NCI-H2081 treated with DMSO at 0.1 percent for 48 hours (cell line): ENCODE measurements at places on chromosomes 6 and 20.

DNA sequence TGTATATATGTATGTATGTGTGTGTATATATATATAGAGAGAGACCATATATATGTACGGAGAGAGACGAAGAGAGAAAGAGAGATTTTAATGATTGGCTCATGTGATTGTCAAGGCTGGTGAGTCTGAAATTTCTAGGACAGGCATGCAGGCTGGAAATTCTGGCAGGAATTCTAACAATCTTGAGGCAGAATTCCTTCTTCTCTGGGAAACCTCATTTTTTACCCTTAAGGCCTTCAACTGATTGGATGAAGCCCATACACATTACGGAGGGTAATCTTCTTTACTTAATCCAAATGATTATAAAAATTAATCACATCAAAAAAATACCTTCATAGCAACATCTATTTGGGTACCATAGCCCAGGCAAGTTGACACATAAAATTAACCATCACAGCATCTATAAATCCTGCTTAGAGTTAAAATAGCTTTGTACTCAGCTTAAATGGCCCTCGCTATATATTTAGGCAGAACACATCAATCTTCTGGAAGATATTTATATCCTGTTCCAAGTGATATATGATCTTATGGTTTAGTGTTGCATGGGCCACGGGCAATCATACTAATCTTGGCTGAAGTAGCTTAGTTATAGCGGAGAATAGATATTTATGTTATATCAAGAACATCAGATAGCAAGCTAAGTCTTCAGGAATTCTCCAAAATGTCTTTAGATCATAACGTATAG, 36.6 kb downstream of the ABRACL start:
- DNase-seq, result no peak

- DNase-seq, result no peak
These were observed 18.5 kb downstream of the JARID2 start for GRCh38 chr6:15264412-15264811.

- DNase-seq, result peak; percentile 47
These were observed 158.4 kb downstream of the OR2B2 start for GRCh38 chr6:27753668-27754407.

DNA sequence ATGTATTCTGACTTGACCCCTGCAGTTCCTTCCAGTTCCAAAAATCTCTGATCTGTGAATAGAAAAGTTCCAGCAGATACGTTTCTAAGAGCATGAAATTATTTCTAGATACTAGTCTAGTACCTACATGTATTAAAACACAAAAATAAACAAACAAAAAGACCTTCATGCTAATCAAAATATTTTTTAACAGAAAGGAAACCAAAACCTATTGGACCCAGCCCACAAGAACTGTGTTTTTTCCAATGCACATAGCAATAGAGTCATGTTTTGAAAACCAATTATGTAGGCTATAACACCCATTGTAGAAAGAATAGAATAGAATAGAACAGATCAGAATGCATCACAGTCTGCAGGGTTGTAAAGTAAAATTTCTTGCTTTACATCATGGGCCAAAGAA, 158.6 kb upstream of the TNFAIP3 start:
- DNase-seq, result no peak

DNA sequence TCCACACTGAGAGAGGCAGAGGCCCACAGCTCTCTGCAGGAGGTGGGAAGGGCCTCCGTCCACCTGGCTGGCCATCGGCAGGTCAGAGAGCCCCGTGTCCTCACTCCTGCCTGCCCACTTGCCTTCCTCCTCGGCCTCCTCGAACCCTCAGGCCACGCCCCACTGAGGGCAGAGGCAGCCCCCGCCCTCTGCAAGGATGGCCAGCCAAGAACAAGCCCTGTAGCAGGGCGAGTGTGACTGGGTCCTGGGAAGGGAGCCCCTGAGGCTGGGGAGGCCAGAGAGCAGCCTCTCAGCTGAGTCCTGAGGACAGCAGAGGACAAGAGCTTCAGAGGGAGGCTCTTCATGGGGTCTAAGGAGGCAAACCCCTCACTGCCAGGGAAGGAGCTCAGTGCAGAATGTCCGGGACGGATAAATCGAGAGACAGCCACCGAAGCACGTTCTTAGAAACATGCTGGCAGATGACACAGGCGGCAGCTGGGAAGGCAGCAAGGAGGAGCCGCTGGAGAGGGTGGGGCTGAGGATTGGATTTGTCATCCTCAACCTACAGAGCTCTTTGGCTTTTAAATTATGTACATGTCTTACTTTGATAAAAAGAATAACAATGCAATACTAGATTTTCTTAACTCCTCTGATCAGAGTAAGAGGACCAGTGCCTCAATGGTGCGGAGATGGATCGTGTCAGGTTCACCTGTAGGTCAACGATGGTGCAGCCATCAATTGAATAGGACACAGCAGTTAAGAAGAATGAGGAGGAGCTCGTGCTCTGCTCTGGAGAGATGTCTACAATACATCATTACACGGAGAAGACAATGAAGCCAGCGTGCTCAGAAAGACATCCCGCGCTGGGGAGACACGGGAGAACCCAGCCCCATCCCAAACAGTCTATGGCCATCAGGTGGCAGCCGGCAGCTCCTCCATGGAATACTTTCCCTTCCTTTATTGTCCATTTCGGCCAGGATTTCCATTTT, 53.0 kb downstream of the GNAS-AS1 start:
- no peak for DNase-seq

DNA sequence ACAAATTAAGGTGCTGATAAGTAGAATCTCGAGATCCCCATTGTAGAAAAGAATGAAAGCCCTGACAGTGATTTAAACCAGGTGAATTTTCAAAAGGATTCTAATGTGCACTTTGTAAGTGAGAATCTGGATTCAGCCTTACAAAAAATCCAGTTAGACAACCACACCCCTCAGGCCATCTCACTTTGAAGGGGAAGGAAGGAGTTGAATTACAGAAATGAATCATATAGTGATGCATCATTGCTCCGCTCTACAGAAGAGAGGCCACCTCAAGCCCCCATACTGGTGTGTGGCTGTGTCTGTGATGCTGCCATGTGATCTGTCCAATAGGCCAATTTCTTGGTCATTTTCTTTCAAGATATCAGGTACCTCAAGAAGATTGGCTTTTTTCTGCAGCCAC, 85.5 kb upstream of the NT5E start:
- DNase-seq, result no peak

- DNase-seq, result no peak
These were observed 520.2 kb downstream of the DOK5 start for GRCh38 chr20:54995553-54995952.

- no peak for DNase-seq
These were observed 149.3 kb downstream of the ADAT2 start for GRCh38 chr6:143301188-143301587.

- DNase-seq, result no peak
These were observed 201.0 kb upstream of the ZNF217 start for GRCh38 chr20:53794529-53795115.

DNA sequence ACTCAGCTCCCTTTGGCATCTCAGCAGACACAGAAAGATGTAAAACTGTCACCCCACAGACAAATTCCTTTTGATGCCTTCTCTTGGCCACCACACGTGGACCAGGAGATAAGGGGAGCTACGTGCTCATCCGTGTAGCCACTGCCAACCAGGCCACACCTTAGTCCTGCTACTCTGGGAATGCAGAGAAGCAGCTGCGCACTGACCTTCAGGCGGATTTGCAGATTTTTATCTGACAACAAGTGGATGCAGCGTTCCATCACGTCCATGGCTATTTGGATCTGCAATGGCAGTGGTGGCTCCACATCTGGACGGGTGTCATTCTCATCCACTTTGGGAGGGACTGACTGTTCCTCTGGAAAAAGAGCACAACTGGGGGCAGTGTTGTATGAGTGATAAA, 30.8 kb downstream of the TTI1 start:
- DNase-seq, result no peak

DNA sequence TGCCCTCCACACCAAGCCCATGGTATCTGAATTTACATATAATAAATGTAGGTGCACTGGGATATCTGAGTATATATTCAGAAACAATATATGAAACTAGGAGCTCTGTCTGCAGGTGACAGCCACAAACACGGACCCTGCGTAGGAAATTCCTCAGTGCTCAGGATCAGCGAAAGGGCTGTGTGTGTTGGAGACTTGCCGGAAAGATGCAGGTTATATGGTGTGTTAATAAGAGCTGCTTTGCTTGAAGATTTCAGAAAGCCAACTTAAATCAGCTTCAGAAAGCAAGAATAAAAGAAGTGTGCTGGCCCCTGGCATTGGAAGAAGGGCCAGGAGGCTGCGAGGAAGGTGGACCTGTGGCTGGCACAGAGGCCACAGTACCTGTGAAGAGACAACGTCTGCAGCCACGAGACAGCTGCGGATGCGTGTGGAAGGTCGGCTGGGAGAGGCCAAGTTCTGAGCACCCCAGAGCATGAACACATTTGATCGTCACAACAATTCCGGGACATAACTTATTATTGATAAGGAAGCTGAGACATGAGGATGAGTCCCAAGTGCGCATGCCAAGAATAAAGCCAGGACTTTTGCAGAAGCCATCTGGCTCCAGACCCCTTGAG, 183.2 kb downstream of the DLL1 start:
- no peak for DNase-seq

- no peak for DNase-seq
These were observed 38.5 kb downstream of the ARFGEF2 start for GRCh38 chr20:48959899-48960550.

DNA sequence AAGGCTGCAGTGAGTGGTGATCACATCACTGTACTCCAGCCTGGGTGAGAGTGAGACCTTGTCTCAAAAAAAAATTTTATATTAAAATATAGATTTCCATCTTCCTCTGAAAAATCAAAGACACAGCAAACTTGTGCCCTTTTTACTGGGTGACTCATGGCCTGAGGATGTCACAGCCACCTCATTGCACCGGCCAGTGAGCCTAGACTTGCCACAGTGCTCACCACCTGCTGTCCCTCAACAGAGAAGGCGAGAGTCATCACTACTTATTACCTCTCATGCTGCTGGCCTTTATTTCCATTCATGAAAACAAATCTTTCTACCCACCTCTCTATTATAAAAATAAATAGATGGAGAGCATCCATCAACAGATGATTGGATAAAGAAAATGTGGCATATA, 295.8 kb downstream of the PREX1 start:
- no peak for DNase-seq

GRCh38 chr6:32815115-32815514, 1.7 kb downstream of the HLA-DOB start:
- DNase-seq, result no peak

GRCh38 chr20:21395666-21396598, 1.4 kb downstream of the NKX2-4 start:
- DNase-seq, result no peak

DNA sequence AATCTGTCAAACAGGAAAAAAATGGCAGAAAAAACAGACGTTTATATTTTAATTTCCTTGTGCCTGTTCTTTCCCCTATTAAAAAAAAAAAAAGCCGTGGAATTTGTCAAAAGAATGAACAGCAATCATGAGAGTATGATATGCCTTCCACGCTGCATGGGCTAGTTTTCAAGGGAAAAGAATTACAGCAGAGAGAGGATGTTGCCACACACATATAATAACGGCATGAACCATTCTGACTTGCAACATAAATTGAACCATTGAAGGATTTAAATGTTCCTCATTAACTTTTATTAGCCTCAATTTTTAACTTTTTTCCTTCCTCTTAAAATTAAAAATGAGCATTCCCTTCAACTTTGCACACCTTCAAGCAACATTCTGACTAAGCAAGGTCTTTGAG, 301.8 kb downstream of the FOXC1 start:
- DNase-seq, result no peak

DNA sequence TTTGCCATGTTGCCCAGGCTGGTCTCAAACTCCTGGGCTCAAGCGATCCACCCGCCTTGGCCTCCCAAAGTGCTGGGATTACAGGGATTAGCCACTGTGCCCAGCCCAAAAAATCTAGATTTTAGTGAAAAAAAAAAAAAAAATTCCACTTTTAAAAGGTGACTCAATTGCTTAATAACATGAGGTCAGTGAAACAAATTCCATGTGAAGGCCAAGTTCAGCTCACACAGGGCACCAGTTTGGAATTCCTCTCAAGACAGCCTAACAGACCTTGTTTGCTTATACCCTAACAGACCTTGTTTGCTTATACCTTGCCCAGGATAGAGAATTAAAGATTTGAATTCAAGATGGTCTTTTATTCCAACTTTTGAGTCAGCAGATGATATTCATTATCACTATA, 5.1 kb downstream of the RRBP1 start:
- DNase-seq, result no peak

DNA sequence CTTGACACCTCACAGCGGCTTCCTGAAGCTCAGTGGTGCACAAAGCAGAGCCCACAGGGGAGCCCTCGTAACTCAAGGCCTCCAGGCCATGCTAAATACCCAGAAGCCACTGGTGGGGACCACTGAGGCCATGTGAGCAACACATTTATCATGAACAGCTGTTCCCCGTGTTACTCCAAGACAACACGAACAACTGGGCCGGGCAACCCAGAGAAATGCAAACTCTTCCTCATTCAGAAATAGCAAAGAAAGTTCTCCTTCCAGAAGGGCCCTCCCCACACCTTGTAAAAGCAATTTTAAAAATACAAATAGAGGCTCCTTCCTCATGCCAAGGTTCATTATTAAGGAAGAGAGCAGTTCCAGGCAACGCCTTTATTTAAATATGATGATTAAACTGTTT, 36.3 kb upstream of the SLCO4A1 start:
- DNase-seq, result no peak

DNA sequence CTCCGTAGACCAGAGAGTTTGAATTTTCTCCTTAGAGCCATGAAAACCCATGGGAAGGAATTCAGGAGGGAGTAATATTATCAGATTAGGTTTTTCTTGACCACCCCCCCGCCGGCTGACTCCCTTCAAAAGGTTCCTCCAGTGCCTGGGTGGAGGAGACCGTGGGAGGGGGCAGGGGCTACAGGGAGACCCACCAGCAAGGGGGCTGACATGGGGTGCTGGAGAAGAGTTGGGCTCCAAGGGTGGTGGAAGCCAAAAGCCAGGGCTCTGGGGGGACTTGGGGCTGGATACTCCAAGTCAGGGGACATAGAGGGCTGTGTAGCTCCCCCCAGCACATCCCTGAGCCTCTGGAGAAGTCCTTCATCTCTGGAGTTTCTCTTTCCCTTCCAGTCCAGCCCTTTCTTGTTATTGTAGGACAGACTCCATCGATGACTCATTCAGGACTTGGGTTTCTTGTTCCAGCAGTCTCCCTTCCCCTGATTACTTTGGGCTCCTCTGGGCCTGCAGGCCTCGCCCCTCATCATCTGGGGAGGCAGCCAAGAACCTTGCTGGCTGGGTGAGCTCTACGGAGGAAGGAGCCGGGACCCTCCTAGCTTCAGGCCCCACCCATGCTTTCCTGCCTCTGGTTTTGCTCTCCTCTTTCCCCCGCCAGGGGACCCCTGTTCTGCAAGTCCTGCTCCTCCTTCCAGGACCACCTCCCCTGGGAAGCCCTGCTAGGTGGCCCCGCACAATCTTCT, 10.5 kb upstream of the KIAA1755 start:
- no peak for DNase-seq
